Esophagus squamous epithelium (tissue), 5 donors: ENCODE measurements at places on chromosomes 7 and 10.

DNA sequence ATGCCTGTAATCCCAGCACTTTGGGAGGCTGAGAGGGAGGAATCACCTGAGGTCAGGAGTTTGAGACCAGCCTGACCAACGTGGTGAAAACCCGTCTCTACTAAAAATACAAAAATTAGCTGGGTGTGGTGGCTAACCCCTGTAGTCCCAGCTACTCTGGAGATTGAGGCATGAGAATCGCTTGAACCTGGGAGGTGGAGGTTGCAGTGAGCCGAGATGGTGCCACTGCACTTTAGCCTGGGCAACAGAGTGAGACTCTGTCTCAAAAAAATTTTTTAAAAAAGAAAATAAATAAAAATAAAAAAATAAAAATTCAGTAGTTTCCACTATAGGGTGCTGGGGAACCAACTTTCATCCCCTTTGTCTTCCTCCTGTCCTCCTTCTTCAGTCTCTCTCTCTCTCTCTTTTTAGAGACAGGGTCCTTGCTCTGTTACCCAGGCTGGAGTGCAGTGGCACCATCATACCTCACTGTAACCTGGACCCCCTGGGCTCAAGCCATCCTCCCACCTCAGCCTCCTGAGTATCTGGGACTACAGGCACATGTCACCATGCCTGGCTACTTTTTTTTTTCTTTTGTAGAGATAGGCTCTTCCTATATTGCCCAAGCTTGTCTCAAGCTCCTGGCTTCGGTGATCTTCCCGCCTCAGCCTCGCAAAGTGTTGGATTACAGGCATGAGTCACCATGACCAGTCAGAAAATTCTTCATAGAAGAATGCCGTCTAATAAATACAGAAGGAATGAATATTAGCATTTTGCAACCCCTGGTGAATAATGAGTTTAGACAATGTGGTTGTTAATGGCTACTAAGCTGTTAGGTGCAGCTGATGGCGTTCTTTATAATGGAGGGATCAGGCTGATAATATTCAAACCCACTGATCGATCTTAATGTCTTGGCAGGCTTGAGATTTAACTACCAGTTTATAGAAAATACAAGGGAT lies 20.6 kb downstream of the RBM20 start:
- no peak for DNase-seq

GRCh38 chr7:131945313-131945911 lies 389.0 kb upstream of the PODXL start:
- no peak for DNase-seq

DNA sequence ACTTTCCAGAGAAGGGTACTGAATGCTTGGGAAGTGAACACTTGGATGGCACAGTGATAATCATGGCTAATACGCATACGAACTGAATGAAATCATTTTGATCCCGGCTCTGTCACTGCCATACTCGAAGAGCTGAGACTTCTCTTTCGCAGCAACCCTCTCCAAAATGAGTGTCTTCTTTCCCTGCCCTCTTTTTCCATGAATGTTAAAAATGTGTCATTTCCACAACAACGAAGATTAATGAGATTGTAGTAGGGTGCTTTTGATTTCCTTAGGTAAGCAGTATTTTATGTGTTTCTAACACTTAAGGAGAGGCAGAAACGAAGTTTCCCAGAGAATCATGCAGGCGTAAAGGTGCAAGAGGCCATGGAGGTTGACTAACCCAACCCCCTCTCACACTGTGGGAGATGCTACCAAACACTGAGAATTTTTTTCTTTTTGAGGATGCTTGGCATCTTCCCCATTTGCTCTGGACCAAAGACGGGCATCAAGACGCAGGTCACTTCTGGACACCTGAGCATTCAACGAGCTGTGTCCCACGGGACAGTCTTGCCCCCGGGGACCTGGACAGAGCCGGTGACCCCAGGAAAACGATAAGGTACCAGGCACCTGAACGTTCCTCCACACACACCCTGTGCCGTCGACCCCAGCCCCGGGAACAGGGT lies 823 bp downstream of the COPG2 start:
- DNase-seq = no peak

DNA sequence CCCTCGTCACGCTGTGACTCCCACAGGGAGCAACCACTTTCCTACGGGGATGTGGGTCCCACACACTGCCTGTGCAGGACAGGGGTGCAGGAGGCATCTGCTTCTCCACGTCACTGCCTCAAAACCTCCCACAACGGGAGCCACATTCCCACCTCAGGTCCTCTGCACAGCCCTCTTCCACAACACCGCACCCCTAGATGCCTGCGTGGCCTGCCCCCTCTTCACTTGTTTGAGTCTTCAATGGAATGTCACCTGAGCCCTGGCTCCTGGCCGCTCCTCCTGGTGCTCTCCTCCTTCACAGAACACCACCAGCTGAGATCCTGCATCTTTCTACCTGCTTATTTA lies 73.6 kb downstream of the MAD1L1 start:
- DNase-seq = no peak

- no peak for DNase-seq
Measured at GRCh38 chr7:46545790-46546189, 624.7 kb upstream of the IGFBP3 start.

DNA sequence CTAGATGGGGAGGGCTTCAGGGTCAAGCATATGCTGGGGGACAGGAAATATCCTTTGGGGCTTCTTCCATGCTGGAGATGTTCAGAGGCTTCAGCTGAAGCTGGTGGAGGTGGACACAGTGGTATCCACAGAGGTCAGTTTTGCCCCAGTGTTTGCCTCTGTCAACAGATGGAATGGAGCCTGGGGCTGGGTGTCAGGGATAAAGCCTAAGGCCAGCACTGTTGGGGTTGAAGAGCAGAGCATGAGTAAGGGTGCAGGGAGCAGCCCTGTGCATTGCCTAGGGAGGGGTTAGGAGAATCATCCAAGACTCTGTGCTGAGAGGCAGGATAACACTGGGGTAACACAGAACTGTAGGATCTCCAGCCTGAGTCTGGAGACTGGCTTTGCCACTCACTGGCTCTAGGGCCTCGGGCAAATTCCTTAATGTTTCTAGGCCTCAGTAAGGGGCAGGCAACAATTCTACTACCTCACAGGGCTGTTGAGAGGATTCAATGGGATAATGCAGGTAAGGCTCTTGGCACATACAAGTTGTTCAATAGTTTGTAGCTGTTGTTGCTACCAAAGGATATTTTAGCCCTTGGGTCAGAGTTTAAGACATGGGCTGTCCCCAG lies 21.8 kb upstream of the MYL7 start:
- DNase-seq = no peak

DNA sequence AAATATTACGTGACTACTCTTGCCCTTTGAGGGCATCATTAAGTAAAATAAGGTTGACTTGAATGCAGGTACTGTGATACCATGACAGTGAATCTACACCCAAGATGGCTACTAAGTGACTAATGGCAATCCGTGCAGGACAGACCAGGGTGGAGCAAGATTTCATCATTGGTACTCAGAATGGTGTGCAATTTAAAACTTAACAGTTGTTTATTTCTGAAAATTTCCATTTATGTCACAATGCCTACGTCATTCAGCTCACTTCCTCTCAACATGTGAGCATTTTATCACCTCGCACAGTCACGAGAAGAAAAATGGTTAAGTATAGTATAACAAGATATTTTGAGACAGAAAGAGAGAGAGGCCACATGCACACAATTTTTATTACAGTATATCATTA lies 50.3 kb upstream of the MET start:
- DNase-seq = no peak

GRCh38 chr7:92723205-92723604 lies 113.2 kb downstream of the CDK6 start:
- DNase-seq = no peak

DNA sequence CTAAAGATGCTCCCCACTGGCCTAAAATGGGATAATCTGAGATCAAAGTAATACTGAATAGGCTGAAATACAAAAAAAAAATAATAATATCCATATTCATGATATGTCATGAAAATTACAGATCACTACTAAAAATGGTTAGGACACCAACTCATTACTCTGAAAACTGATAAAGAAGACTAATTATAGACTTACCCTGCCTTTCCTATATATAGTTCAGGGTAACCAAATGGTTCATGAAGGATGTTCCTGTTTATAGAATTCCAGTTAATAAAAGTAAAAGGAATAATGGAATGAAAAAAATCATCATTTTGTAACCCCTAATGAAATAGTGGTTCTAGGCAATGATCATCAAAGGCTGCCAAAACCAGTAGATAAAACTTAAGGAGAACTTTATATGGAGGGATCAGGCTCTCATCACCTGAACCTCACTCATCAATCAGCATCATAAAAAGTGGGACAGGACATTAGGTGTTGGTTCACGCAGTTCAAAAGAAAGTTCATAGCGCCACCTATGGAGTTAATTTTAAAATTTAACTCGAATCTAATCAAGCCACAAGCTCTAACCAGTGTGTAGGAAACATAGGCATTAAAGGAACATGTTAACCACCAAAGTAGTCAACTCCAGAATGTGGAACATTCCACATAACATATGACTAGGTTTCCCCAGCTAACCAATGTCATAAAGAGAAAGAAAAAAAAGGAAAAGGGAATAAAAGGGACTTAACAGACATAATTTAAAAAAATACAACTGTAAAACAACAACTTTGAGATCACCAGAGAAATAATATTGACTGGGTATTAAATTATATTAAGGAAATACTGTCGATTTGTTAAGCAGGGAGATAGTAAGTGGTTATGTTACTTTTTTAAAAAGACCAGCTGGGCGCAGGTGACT lies 35.7 kb downstream of the P4HA1 start:
- no peak for DNase-seq

GRCh38 chr7:132777414-132777813 lies 201.1 kb upstream of the PLXNA4 start:
- DNase-seq = no peak

- no peak for DNase-seq
Measured at GRCh38 chr7:78571292-78571691, 772.7 kb downstream of the PHTF2 start.

DNA sequence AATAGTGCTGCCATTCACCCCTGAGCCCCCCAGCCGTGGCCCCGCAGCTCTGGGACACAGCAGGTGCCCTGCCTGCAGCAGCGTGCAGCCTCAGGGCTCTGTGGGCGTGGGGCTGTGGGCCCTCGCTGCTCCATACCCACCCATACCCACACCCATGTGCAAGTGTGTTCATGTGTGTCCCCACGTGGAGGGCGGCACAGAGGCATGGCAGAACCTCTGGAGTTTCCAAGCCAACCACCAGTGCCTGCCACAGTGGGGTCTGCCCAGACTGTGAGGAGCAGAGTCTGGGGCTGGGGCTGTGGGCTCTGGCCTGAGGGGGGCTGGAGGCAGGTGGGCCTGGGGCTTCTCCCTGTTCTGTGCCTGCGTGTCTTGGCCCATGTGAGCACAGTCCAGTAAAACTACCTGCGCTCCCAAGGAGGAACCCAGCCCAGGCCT lies 2.4 kb downstream of the PRAP1 start:
- DNase-seq = no peak

GRCh38 chr10:70064486-70064885 lies 11.8 kb downstream of the MACROH2A2 start:
- no peak for DNase-seq

- DNase-seq = no peak
Measured at GRCh38 chr10:132033632-132034031, 32.1 kb upstream of the JAKMIP3 start.

GRCh38 chr10:124909563-124909962 lies 32.4 kb upstream of the ZRANB1 start:
- DNase-seq = no peak

DNA sequence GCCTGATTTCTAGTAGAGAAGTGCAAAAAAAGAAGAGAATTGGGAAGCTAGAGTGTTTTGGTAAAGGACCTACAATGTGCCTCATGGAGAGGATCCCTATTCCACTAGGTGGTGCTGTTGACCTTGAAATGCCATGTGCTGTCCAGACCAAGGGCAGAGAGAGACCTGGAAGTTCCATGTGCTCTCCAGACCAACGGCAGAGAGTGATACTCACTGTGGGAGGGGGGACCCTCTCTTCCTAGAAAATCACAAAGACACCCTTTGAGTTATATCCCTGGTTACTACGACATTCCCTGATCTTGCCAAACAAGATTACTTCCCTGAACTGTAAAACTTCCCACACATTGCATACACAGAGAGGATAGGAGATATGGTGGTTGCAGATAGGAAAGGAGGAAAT lies 212.7 kb upstream of the ZNF804B start:
- DNase-seq = no peak

DNA sequence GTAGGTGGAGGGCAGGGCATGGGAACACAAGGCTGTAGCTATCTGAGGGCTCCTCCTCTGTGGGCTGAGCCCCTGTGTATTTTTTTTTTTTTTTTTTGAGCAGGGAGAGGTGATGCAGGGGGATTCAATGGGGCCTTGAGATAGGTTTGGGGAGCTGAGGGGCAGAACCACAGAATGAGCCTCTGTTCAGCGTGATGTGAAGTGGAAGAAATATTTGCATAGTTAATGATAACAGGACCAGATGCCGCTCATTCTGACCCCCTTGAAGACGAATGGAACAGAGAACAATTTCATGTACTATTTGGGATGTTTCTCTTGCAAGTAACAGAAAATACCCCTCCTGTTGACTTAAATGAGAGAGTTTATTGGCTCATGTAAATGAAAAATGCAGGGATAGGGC lies 69.7 kb upstream of the EMX2 start:
- no peak for DNase-seq

DNA sequence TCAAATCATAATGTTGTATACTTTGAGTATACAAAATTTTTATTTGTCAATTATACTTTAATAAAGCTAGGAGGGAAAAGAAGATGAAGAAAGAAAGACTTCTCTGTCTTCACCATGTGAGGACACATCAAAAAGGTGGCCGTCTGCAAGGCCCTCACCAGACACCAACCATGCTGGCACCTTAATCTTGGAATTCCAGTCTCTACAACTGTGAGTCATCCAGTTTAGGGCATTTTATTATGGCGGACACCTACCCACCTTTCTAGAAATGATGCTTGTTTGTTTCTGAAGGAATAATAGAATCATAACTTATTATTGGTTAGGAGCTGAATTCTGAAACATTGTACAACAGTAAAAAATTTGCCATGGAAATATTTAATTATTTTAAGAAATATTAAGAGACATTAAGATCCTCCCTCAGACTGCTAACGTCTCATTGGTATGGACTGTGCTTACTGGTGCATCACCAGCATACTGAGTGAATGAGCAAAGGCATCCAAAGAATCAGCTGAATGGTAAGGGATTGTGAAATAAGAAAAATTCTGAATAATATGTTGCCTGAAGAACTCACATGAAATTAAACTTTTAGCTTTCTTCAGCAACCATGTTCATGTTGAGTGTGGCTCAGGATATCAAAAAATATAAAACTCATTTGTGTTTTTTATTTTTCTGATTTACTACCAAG lies 536.6 kb downstream of the HTR7 start:
- DNase-seq = no peak

GRCh38 chr10:70571236-70571635 lies 31.3 kb downstream of the PRF1 start:
- DNase-seq = no peak

- DNase-seq = no peak
Measured at GRCh38 chr7:151923097-151923876, 33.0 kb upstream of the GALNTL5 start.
